ENCODE measurements at places on chromosomes 7 and 10.

DNA sequence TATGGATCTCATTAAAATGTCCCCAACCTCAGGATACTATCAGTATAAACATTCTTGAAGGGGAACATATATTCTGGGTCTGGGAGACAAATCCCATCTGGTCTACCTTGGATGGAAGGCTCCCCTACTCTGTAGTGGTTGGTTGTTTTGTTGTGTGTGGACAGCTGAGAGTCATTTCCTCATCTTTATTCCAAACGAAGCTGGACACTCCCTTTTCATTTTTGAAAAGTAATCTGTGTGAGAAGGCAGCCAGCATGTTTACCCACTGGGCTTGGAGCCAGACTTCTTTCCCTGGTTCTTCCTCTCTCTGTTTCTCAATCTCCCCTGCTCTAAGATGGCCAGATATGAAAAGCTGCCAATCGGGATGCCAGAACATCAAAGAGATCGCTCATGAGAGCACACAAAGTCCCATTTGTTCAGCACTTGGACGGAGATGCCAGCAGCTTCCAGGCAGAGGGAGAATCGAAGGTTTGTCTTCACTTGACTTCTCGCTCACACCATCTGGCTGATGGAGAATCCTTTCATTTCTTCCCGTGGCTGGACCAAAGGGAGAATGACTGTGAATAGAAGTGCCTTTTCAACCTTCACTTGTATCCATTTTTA is 108.1 kb upstream of the AGR3 start:
- DNase-seq = peak; percentile 85

DNA sequence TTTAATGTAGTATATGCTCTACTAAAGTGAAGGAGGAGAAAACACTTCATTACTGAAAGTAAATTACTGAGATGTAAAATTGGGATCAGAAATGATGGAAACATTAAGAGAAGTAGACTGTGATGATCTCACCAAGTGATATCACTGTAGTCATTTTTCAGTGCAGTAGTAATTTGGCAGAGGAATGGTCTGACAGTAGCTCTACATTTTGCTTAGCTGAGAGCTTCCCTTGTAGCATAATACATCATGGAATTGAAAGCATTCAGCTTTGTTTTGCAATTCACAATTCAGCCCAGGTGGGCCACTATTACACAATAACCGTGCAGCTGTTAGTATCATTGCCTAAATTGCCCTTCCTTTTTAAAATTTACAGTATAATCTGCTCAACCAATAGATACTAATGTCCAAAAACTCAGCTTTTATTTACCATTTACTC is 19.4 kb upstream of the CABCOCO1 start:
- DNase-seq = no peak

- no peak for DNase-seq
These were observed 393.5 kb downstream of the GFRA1 start for GRCh38 chr10:115879372-115880089.

GRCh38 chr7:95213809-95214492 is 110.4 kb downstream of the PON1 start:
- no peak for DNase-seq

- DNase-seq = no peak
These were observed 543.6 kb upstream of the GALNT17 start for GRCh38 chr7:70588191-70588921.

DNA sequence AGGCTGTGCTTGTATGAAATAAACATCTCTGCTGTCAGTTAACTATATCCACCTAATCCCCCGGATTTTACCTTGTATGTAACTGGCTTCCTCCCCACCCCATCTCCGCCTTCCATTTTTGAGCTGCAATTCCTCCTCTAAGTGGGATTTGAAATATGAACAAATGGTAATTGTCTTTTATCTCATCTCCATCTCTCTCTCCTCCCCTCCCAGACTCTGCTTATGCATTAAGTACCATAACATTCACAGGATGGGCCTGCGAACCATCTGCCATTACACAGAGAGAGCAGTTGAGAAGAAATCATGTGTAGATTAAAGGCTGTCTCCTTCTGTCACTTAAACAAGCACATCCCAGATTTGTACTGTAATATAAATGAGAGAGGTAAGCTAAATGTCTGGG is 1169.9 kb downstream of the TYW1 start:
- no peak for DNase-seq

- DNase-seq = no peak
These were observed 75.3 kb upstream of the PPP1R9A start for GRCh38 chr7:94832051-94832450.

DNA sequence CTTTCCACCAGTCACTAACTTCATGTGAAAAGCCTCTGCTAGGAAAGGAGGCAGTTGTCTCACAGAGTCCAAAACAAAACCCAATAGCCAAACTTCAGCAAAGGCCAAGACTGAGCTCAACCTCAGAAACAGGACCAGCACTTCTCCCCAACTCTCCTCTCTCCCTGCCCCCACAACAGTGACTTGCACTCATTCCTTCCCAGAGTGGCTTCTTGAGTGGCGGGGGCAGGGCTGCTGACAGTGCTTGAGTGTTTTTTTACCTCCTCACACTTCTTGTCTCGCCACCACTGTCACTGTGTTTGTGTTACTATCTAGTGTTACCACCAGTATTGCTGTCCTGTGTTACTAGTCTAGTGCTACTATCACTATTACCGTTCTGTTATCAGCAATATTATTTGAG is 206.8 kb downstream of the KLF6 start:
- DNase-seq = no peak

DNA sequence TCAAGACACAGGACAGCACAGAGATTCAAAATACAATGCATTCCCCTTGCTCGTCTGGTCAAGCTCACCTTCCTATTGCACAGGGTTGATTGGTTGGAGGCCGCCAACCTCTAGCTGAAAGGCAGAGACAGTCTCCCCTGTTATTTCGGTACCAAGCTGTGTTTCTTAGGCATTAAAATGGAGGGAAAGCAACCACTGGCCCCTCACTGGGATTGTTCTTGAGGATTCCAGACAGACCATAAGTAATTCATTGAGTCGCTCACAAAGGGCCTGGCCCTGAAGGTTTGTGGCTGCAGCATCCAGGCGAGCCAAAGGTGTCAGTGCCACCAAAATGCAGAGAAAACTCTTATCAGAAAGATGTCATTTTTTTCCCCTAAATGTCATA is 81.2 kb downstream of the PARP12 start:
- DNase-seq = no peak
